ENCODE measurements at places on chromosomes 3 and 15. TPM values are rescaled to one million over a fixed set of nuclear protein-coding genes. Genes with fewer than 3 reads are reported as not detected.

PRICKLE2 gene
- 8.9 TPM for total RNA-seq

AP3S2 gene
- total RNA-seq: 21.7 TPM

GRIP2 gene
- total RNA-seq: not detected

HTR3E gene
- total RNA-seq: not detected

ZSCAN2 gene
- 13.2 TPM for total RNA-seq

ATP2B2 gene
- not detected for total RNA-seq

Measured in bronchus fibroblast of lung (primary cell).